Erythroblast (primary cell): ENCODE measurements at places on chromosomes 12 and 14.
A peak's percentile ranks its signal among the peaks of the same experiment; 100 is the strongest.

DNA sequence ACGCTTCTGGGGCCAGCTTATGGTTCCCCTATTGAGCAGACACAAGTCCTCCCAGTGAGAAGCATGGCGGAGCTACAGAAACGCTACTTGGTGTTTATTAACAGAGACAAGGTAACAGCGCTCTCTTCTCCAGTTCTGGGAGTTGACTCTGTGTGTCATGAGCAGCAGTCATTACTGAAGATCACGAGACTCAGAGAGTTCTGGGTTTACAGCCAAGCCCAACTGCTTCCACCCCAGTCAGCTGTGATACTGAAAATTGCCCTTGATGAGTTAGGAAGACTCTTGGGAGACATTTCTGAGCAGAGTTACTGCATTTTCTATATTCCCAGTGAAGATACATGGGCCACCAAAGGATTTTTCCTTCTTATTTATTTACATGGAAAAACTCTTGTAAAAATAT, 48.6 kb downstream of the CFAP251 start:
- DNase-seq, result no peak

- no peak for DNase-seq
These were observed 193.6 kb upstream of the RASSF8 start for GRCh38 chr12:25764892-25765291.

GRCh38 chr12:106271575-106272505, 24.0 kb upstream of the CKAP4 start:
- no peak for DNase-seq

GRCh38 chr14:31340297-31341063, 79.9 kb downstream of the HEATR5A start:
- no peak for DNase-seq

- DNase-seq, result peak; percentile 79
These were observed 76.1 kb upstream of the TMEM263 start for GRCh38 chr12:106879612-106880011.

- DNase-seq, result peak; percentile 40
These were observed 1.3 kb downstream of the C12orf75 start for GRCh38 chr12:105331805-105332251.

DNA sequence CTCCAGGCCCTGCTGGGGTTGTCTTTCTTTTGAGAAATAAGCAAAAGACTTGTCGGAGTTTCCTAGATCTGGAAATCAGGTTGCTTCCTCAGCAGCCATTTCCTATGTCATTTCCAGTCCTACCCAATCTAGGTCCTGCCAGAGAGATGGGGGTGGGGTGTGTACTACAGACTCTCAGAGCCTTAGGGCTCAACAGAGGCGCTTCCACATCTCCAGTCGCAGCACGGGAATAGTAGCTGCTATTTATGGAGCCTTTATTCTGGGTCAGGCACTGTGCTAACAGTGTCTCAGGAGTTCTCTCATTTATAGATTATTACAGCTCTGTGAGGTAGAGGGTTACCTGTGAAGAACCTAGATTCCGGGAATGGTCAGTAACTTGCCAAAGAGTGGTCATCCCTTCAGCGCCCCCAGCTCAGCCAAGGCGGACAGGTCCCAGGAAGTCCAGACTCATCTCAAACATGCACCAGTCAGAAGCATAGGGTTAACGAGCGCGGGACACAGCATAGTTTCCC, 21.9 kb downstream of the DHRS2 start:
- no peak for DNase-seq

- no peak for DNase-seq
These were observed 66.3 kb upstream of the CEP83 start for GRCh38 chr12:94525951-94526350.

GRCh38 chr12:5309654-5310053, 122.3 kb upstream of the NTF3 start:
- DNase-seq, result no peak

GRCh38 chr12:98701166-98701565, 56.1 kb downstream of the APAF1 start:
- no peak for DNase-seq

GRCh38 chr14:33508126-33509062, 442.5 kb downstream of the EGLN3 start:
- no peak for DNase-seq

GRCh38 chr14:92673601-92674150, 74.8 kb downstream of the LGMN start:
- no peak for DNase-seq

GRCh38 chr12:120870415-120870814, 33.7 kb downstream of the SPPL3 start:
- no peak for DNase-seq

- no peak for DNase-seq
These were observed 72.4 kb downstream of the IGF1 start for GRCh38 chr12:102407776-102408486.

GRCh38 chr14:58951143-58951542, 237.3 kb upstream of the DAAM1 start:
- DNase-seq, result no peak

DNA sequence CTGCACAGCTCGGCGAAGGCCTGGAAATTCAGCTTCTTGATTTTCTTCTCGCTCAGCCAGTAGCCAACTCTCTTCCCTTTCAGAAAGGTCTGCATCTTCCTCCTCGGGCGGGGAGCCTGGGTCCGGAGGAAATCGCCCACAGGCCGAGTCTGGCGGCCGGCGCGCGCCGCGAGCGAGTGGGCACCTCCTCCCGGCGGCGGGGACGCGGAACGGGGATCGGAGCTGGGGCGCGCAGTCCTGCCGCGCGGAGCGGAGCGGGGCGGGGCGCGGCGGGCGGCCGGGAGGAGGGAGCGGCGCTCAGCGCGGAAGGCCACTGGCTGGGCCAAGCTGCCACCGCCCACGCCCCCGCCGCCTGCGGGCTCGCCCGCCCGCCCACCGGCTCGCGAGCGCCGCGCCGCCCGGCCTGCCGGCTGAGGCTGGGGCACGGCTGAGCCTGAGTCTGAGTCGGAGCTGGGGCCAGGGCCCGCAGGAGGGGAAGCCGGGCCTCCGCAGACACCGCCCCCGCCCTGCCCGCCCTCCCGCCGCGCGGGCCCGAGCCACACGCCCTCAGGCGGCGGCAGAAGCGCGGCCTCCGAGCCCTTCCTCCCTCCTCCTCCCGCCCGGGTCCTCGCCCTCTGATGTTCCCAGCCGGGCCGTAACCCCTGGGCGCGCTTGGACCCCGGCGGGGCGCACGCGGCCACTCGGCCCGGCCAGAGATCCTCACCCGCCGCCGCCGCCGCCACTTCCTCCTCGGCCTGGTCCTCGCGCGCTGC, 480 bp downstream of the ITPK1 start:
- peak; percentile 89 for DNase-seq

- DNase-seq, result peak; percentile 82
These were observed 872 bp downstream of the FAM177A1 start for GRCh38 chr14:35046751-35047536.

GRCh38 chr14:23079716-23080115, 15.2 kb downstream of the ACIN1 start:
- DNase-seq, result no peak

- no peak for DNase-seq
These were observed 344.5 kb downstream of the AEBP2 start for GRCh38 chr12:19783547-19784444.

- no peak for DNase-seq
These were observed 35.1 kb downstream of the PELI2 start for GRCh38 chr14:56153267-56153666.

GRCh38 chr12:32497864-32498263, 98.5 kb downstream of the FGD4 start:
- no peak for DNase-seq

GRCh38 chr12:28294300-28294699, 104.0 kb downstream of the CCDC91 start:
- no peak for DNase-seq

GRCh38 chr12:6867413-6868210, at the start of gene TPI1:
Gene TPI1, plus strand, starts transcription at chr12:6867531. Its CDS starts 36 bp downstream, at chr12:6867567.
- DNase-seq, result peak; percentile 93

- DNase-seq, result no peak
These were observed 4.0 kb downstream of the ACVRL1 start for GRCh38 chr12:51911307-51911706.

GRCh38 chr12:104402630-104403029, 54.1 kb upstream of the CHST11 start:
- DNase-seq, result no peak

DNA sequence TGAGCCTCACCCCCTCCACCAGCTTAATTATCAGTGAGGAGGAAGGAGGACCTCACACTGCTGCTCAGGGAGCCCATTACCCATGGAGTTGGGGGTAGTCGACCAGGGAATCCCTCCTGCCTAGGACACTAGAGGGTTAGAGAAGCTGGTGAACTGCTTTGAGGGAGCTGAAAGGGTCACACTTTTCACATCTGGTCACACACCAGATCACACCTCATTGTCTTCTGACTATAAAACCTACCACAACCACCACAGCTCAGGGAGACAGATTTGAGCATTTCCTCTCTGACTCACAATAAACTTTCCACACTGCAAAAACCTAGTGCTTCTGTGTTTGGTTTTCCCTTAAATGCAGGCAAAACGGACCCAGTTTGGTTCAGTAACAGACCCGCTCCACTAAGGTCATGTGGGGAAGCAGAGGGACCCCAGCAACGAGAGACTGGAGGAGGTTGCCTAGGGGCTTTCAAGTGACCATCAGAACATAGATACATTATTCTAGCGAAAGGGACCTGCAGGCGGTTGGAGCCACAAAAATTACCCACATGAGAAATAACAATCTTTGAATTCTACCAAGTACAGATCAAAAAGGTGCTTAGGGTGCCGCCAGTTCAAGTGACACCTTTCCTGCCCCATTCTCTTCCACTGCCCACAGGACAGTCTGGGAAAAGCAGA, 151.4 kb upstream of the AVPR1A start:
- no peak for DNase-seq

GRCh38 chr12:22971247-22971646, 346.3 kb downstream of the ETNK1 start:
- DNase-seq, result no peak

GRCh38 chr14:102088012-102088792, 1.4 kb upstream of the HSP90AA1 start:
- DNase-seq, result peak; percentile 67

DNA sequence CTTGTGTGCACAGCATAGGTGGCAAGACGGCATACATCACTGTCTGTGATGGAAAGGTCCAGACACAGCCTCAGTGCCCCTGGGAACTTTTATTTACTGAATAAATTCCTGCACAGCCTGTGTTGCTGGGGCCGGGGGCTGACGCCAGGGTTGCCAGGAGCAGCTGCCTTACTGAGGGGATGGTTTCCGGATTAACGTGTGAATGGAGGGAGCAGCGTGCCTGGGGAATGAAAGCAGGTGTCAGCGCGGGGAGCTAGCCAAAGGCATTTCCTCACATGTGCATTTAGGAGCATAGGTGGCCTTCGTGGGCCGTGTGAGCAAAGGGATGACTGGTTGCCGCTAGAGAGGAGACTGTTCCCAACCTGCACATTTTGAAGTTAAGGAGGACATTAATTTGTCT, 41.6 kb downstream of the SFSWAP start:
- DNase-seq, result no peak

- DNase-seq, result no peak
These were observed 207.2 kb upstream of the TMTC1 start for GRCh38 chr12:29990971-29991370.

GRCh38 chr12:3077572-3078081, 448 bp downstream of the TSPAN9 start:
- no peak for DNase-seq

DNA sequence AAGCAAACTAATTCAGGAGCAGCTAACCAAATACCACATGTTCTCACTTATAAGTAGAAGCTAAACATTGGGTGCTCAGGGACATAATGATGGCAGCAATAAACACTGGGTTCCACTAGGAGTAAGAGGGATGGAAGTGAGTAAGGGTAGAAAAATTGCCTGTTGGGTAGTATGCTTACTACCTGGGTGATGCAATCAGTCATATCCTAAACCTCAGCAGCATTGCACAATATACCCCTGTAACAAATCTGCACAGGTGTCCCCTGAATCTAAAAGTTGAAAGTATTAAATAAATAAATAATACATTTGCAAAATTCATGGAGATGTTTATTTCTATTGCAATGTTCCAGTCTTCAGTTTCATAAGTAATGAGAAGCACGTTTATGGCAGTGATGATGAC, 409.8 kb upstream of the FOXG1 start:
- no peak for DNase-seq

GRCh38 chr14:24885410-24885913, 164.5 kb downstream of the STXBP6 start:
- DNase-seq, result no peak
